Kidney epithelial cell (primary cell): ENCODE measurements at places on chromosomes 16 and 17.

DNA sequence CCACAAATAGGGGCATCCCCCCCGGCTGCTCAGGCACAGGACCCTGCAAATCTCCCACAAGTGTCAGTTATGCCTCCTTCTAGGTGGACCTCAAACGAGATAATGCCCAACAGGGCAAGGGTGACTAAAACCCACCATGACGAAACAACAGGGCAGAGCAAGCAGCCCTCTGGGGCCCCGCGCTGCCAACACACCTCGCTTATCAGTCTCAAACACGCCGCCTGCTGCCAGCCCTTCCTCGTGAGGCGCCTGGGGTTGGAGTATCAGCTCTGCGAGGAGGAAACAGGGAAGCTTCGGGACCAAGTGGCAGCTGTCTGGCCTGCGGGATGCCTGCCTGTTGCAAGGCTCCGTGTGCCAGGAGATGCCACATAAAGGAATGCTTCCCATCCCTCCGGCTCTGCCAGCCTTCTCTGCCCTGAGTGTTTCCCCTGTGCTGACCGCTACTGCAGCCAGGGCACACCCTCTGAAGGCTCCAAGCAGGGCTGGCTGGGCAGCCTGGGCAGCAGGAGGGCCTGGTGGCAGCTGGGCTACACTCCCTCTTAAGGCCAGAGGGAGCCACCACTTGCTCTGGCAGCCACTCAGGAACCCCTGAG lies 2.5 kb downstream of the SMIM5 start:
- no peak for DNase-seq

DNA sequence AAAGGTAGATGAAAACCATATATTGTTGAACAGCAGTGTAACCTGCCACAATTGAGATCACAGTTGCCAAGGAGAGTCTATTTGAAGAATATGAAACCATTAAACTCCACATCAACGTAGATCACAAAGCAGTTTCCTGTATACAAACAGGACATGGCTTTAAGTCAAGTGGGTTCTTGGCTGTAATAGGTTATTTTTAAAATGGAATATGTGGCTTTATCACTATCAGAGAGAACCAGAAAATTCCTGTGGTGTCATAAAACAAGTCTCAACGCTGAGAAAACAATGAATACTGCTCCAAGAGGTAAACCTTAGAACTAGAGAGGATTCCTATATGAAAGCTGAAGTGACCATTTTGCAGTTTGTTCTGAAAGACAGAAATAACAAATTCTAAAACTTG lies 999.7 kb downstream of the CDH11 start:
- DNase-seq: no peak

DNA sequence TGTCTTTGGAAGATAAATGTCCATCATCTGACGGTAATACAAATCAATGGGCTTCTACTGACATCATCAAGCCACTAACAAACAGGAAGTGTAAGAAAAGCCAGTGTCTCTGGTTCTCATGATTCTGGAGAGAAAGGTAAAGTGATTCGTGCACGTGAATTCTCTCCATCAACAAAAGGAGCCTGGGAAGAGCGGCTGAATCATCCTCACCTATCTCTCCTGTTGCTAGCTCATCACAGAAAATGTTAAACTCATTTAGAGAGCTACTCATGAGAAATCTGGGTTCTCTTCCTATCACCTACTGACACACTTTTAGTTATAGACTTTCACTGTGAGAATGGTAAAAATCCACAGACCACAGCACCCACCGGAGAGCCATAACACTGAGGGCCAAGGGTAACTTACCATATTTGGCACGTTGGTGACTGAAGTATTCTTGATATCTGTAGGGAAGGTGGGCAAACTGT lies 70.3 kb downstream of the CREBBP start:
- DNase-seq: no peak

DNA sequence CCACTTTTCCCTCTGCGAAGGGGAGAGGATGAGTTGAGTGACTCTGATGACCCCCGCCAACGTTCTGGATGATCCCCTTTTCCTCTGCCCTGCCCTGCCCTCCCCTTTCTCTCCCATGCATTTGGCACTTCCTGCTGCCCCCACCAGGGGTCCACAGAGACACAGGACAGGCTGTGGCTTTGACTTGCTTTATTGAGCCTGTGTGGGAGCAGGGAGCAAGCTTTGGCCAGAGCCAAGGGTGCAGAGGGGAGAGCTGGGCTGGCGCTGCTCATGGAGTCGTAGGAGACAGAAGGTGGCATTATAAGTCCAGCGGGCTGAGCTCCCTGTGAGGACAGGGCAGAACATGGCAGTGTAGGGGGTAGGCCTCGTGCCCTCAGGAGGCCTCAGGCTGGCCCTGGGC lies 1.6 kb downstream of the PPY start:
- DNase-seq: no peak

DNA sequence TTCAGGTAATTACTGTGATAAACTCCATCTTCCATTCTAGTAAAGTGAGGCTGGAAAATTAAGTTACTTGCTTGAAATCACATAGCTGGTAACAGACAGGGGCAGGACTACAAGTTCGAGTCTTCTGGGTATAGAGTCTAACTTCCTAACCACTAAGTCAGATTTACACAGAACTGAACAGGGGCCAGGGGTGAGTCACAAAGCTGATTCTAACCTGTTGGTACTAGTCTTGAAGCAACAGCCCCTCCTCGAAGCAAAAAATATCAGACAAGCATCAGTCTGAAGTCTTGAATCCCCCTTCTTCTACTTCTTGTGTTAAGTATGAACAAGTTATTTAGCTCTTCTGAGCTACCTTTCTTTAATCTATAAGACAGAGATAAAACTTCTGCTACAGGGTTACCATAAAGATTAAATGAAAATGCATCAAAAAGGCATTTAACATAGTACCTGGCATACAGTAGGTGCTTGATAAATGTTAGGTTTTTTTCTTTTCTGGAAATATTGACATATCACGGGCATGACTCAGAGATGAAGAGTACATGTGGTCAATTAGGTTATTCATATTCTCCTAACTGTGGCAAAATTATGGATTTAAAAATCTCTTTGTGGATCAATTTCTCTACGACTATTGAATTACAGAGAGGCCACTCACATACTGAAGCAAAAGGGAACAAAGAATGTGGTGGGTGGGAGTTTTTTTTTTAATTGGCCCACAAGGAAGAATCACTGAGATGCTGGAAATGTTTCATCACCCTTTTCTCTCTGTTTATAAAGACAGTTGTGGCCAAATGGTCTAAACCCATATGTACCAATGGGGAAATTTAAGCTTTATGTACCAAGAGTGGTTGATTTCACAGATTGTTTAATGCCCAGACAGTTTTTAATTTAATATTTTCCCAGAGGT lies 266.9 kb upstream of the DYNLRB2 start:
- DNase-seq: no peak

DNA sequence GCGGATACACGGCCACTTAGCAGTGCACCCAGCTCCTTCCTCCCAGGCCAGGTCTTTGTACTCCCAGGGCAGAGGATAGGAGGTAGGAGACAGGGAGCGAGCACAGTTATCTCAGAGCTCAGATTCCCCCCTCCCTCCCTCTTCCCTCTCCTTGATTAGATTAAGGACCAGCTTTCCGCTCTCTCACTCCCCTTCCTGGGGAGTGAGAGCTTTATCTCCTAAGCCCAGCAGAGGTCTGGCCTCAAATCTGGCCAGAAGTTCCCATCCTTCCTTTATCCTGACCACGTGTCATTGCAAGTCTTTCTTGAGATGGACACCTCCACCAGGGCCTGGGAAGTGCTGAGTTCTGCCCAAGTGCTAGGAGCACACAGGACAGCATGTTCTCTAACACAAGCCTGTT lies 5.1 kb downstream of the ARL4D start:
- no peak for DNase-seq

- DNase-seq: no peak
These were observed 60.9 kb downstream of the MPRIP start for GRCh38 chr17:17103160-17103559.

DNA sequence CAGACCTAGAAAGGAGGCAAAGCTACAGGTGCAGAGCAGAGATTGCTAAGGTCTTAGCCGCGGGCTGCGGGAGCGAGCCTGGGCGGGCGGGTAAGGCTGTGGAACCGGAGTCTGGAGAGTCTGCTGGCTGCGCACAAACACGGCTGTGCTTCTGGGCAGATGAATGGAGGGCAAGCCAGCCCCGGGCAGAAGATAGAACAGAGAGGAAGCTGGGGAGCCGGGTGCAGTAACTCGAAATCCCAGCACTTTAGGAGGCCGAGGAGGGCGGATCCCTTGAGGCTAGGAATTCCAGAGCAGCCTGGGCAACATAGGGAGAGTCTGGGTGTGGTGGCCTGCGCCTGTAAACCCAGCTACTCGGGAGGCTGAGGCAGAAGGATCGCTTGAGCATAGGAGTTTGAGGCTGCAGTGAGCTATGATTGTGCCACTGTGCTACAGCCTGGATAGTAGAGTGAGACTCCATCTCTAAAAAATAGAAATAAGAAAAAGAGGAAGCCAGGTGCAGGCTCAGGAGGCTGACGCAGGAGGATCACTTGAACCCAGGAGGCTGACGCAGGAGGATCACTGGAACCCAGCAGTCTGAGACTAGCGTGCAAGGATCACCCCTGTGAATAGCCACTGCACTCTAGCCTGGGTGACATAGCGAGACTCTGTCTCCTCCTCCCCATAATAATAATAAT lies 56.3 kb downstream of the PITPNC1 start:
- DNase-seq: no peak

DNA sequence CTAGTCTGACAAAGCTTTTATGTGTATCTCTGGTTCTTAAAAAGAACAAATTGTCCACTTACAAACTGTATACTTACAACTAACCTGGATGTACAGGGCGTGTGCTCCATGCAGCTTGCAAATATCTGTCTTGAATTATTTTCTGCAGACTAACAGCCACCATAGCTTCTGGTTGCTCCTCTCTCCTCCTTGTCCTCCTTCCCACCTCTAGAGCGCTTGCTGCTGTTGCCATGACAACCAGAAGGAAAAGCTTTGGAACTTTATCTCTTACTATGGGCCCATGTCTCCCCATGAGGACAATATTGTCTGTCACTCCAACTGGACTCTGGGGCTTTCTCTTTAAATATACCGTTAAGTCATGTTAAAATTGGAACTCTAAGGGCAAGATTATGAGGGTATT lies 71.5 kb upstream of the DHX40 start:
- no peak for DNase-seq

DNA sequence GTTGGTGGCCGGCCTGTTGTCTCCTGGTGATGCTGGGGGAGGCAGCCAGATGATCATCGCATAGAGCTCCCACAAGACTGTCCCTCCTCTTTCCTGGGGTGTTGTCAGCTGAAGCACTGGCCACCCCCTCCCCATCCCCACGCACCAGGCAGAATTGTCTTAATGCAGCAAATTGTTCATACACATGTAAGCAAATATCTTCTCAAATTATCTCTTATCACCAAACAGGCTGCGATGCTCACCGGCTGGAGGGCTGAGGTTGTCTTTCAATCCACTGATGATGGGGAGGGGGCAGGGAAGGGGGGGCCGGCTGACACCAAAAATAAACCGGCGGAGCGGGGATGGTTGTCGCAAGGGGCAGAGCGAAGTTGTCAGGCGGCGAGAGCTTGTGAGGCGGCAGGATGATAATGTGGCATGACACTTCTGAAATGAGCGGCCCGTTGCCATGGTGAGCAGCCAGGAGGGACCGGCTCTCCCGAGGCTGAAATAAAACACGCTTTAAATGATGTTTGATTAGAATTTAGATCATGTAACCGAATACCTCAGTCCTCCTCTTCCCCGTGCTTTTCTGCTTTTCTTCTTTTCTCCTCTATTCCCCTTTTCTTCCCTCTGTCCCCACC lies 59.8 kb downstream of the MRM1 start:
- no peak for DNase-seq

GRCh38 chr16:79165506-79165905 lies 435.0 kb downstream of the MAF start:
- no peak for DNase-seq

- no peak for DNase-seq
These were observed 544.4 kb upstream of the EEF2KMT start for GRCh38 chr16:5642011-5642410.

GRCh38 chr17:48592057-48592514 lies 1.5 kb downstream of the HOXB5 start:
- no peak for DNase-seq

- DNase-seq: no peak
These were observed 800.2 kb downstream of the KCNJ2 start for GRCh38 chr17:70969521-70970034.

GRCh38 chr17:20276421-20276820 lies 190.9 kb downstream of the LGALS9B start:
- no peak for DNase-seq
